ENCODE measurements at places on chromosomes 1 and 21.
A peak's percentile ranks its signal among the peaks of the same experiment; 100 is the strongest.

- no peak overlapping the region for H3K27ac ChIP-seq
- no peak overlapping the region for H3K4me3 ChIP-seq
- H3K36me3 ChIP-seq: no peaks in the 10 kb centered on the region
- no peak for DNase-seq
Observed at GRCh38 chr1:41775956-41776585, 142.7 kb downstream of the HIVEP3 start.

GRCh38 chr1:68459091-68459490 lies 9.3 kb upstream of the RPE65 start:
- no peaks in the 10 kb centered on the region for H3K36me3 ChIP-seq
- DNase-seq: no peak
- H3K27ac ChIP-seq: no peak overlapping the region
- no peak overlapping the region for H3K4me3 ChIP-seq
- no peaks in the 10 kb centered on the region for H3K4me1 ChIP-seq

GRCh38 chr1:234600418-234601281 lies 9.3 kb downstream of the IRF2BP2 start:
- no peaks in the 10 kb centered on the region for H3K27me3 ChIP-seq
- peak; percentile 35 for DNase-seq
- peaks cover 31% of the 10 kb centered on the region for H3K36me3 ChIP-seq
- H3K4me1 ChIP-seq: peaks cover 56% of the 10 kb centered on the region
- peak overlapping the region; percentile 89 for H3K27ac ChIP-seq

DNA sequence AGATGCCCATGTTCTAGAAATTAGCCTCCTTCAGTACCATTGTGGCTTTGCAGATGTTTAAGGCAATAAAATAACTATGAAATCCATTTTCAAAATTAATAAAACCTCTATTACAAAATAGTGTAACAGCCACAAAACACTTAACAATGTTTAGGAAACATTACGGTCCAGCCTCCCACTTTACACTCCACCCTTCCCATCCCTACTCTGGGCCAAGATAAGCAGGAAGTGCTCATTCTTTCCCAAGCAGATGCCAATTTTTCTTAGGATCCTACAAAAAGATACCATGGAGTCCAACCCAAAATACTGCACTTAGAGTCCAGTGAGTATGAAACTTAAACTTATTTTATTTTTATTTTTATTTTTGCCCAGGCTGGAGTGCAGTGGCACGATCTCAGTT lies 150.8 kb downstream of the NR5A2 start:
- peaks cover 22% of the 10 kb centered on the region for H3K27me3 ChIP-seq
- no peak for DNase-seq
- no peak overlapping the region for H3K27ac ChIP-seq
- peaks cover 10% of the 10 kb centered on the region for H3K4me1 ChIP-seq
